SK-MEL-5 (cell line): ENCODE measurements at places on chromosomes 7 and 10. TPM values are rescaled to one million over a fixed set of nuclear protein-coding genes. Genes with fewer than 3 reads are reported as not detected.
A peak's percentile ranks its signal among the peaks of the same experiment; 100 is the strongest.

Gene CYP3A7
- total RNA-seq: not detected in 2 replicates

Gene TMEM72
- not detected in 2 replicates for total RNA-seq

DNA sequence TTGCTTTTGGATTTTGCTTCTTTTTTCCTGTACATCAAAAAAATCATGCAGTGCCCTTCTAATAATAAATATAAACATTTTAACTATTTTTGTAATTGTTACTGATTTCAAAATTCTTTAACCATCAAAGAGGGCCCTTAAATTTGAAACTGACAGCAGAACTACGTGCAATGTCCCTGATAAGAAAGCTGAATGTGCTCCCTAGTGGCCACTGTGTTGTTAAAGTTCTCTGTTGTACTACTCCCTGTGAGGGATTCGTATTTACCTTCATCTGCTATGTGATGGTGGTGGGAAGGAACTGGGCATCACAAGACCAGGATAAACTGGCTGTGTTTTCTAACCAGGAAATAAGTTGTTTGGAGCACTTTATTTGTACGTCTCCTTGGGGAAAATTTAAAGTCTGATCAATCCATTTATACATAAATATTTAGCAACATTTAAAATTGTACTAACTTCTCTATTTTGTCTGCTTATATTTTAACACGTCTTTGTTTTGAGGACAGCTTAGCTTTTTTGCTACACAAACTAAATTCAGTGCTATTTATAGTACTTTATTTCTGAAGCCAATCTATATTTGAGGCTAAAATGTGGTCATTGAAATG is 322.4 kb downstream of the HGF start:
- peak; percentile 90 for DNase-seq

DNA sequence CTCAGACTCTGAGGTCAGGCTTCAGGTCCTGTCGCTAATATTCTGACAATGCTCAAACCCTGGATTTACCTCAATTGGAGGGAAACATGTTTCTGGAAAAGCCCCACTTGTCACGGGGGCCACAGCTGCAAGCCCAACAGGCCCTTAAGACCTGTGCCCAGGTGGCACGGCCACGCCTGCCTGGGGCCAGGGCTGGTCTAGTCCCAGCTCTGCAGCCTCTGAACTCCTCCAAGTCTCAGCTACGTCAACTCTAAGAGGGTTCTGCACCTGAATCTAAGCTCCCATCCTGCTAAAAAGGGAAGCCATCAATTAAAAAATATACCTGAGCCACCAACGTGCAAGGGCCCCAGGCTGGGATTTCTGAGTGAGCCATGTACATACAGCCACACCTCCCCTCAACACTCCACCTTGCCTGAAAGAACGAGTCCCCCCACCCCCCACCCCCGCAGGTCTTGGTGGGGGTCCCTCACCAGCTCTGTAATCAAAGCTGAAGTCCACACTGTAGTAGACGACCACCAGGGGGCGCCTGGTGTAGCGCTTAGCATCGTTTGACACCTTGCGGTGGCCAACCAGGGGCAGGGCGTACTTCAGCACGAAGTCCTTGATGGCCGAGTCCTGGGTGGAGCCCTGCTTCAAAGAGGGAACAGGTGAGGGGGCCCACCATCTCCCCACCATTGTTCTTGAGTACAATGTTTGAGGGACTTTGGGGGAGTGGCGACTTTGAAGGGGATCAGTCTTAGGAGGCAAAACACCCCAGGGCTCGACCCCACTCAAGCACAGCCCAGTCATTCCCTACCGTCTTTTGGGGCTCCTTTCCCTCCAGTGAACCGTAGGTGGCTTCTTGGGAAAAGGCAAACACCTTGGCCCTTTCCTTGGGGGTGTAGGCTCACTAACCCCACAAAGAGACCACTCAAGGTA is 22.6 kb downstream of the PDIA4 start:
- peak; percentile 87 for DNase-seq

DNA sequence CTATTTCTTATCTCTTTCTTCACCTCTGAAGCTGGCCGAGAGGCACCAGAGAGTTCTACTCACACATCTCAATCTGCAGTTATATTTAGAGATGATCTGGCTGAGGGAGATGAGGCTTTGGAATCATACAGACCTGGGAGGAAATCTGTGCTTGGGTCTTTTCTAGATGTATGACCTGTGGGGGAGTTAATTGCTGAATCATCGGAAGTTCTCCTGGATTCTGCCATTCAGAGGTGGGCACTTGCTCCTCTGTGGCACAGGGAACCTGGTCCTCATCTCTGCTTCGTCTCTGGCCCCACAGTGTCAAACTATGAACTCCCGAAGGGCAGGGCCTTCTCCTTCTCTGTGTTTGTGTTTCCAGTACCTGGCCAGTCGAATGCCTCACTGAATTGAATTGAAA is 52.5 kb downstream of the BLNK start:
- no peak for DNase-seq
